ENCODE measurements at places on chromosomes 3 and 15.
A peak's percentile ranks its signal among the peaks of the same experiment; 100 is the strongest.

- no peak for DNase-seq
Observed at GRCh38 chr15:44183363-44183762, 11.7 kb downstream of the FRMD5 start.

GRCh38 chr3:196524527-196524926 is 9.4 kb upstream of the SMCO1 start:
- DNase-seq = no peak

- no peak for DNase-seq
Observed at GRCh38 chr15:89340573-89340972, 5.9 kb upstream of the POLG start.

GRCh38 chr15:79184465-79184892 is 93.9 kb upstream of the RASGRF1 start:
- peak; percentile 65 for DNase-seq

- no peak for DNase-seq
Observed at GRCh38 chr3:189288348-189289235, 116.8 kb downstream of the TPRG1 start.

DNA sequence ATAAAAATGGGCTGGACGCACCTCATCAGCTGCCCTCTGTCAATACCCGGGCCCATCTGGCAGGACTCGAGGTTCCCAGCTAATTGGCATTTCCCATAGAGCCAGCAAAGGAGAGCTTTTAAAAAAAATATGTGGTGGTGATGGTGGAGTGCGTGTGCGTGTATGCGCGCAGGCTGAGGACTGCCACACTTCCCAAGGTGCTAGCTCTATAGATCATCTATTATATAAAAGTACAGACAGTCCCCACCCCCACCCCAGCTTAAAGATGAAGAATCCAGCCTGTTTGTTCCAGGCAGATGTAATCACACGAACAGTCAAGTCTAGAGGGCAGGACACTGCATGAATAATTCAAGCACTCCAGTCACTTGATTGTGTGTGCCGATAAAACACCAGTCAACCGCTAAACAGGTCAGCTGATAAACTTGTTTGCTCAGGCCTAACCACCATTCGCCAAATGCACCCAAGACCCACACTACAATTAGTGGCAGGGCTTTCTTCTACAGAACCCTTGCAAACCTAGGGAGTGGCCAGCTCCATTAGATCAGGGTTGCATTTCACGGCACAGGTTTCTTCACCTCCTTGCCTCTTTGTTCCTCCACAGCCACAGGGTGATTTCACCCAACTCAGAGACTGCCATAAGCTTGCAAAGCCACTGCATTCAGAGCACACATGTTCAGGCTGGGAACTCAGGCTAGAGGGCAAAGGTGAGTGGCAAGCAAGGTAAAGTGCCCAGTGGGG is 5.8 kb downstream of the TLE3 start:
- DNase-seq = no peak

DNA sequence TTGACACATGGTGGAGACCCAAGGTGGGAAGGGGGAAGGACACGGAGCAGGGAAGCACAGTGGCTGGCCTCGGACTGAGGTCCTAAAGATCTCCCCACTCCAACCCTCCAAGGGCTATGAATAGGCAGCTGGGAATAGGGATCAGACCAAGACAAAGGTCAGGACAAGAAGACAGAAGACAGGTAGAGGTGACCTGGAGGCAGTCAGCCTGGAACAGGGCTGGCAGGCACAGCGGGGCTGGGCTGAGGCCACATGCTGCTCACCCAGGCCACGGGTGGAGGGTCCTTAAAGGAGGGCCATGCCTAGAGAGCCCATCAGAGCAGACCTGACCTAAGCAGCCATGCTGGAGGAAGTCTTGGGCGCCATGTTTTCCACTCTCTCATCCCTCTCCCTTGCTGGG is 2.7 kb upstream of the PLA2G4D start:
- DNase-seq = no peak
